ENCODE measurements at places on chromosomes 3 and 15.

GRCh38 chr3:61612211-61613194 is 51.1 kb downstream of the PTPRG start:
- no peak overlapping the region for H3K4me3 ChIP-seq
- H3K27me3 ChIP-seq, result no peaks in the 10 kb centered on the region
- peaks cover 11% of the 10 kb centered on the region for H3K4me1 ChIP-seq
- no peak for DNase-seq
- no peak overlapping the region for H3K27ac ChIP-seq
- no peaks in the 10 kb centered on the region for H3K36me3 ChIP-seq

DNA sequence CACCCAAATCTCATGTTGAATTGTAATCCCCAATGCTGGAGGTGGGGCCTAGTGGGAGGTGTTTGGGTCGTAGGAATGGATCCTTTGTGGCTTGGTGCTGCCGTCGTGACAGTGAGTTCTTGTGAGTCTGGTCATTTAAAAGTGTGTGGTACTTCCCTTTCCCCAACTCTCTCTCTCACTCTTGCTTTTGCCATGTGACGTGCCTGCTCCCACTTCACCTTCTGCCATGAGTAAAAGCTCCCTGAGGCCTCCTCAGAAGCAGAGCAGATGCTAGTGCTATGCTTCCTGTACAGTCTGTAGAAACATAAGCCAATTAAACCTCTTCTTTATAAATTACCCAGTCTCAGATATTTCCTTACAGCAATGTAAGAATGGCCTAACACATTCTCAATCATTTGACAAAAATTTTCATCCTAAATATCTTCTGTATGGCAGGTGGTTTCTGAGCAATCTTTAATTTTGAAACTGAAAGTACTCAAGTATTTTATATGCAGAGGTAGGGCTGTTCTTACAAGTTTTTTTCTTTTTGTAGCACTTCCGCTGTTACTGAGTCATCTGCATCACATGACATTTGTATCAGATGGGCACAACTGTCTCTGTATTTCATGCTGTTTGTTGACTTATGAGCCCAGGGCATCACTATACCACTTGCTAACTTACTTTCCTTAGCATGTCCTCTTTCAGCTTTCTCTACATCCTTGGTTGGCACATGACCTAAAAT is 8.8 kb downstream of the RPL39L start:
- peak overlapping the region; percentile 22 for H3K27ac ChIP-seq
- peaks cover 7% of the 10 kb centered on the region for H3K4me1 ChIP-seq
- H3K27me3 ChIP-seq, result no peaks in the 10 kb centered on the region
- H3K36me3 ChIP-seq, result no peaks in the 10 kb centered on the region
- DNase-seq, result no peak

DNA sequence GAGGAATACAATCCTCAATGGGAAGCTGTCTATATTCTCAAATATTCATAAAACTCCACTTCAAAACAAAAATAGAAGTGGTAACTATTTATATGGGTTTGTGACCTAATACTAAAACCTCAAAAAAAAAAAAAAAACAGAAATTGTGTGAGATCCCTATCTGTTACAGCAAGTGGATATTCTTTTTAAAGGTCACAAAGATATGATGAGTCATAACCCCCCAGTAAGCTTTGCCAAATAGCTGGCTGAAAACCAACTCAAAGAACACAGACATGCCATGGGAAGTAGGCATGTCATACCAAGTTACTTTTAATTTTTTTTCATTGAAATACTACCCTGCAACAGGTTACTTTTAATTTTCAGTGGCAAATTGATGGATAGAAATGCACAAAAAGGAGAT is 62.5 kb downstream of the CBLB start:
- peaks cover 46% of the 10 kb centered on the region for H3K4me1 ChIP-seq
- no peak for DNase-seq
- no peak overlapping the region for H3K27ac ChIP-seq
- H3K4me3 ChIP-seq, result no peak overlapping the region
- H3K27me3 ChIP-seq, result no peaks in the 10 kb centered on the region

- H3K36me3 ChIP-seq, result no peaks in the 10 kb centered on the region
- peaks cover 16% of the 10 kb centered on the region for H3K4me1 ChIP-seq
- no peak overlapping the region for H3K27ac ChIP-seq
- no peak for DNase-seq
- H3K4me3 ChIP-seq, result no peak overlapping the region
Observed at GRCh38 chr3:57963811-57964346, 44.3 kb upstream of the FLNB start.

DNA sequence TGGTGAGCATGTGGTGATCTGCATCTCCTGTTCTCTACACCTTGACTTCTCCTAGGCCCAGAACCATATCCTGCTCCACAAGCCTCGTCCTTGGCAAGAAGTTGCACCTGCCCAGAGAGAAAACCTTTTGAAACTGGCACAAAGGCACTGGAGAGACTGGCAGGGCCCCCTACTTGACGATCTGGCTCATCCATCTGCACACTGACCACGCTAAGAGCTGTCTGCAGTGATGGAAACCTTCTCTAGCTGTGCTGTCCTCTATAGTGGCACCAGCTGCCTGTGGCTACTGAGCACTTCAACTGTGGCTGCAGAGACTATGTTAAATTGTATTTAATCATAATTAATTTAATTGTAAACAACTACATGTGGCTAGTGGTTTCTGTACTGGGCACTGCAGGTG is 26.2 kb upstream of the SRP14 start:
- H3K4me1 ChIP-seq, result peaks cover 29% of the 10 kb centered on the region
- no peak overlapping the region for H3K27ac ChIP-seq
- no peaks in the 10 kb centered on the region for H3K27me3 ChIP-seq

Data from vagina (tissue), 2 donors.